ENCODE measurements at places on chromosomes 6 and 20.

- no peaks in the 10 kb centered on the region for H3K36me3 ChIP-seq
- no peak overlapping the region for H3K27ac ChIP-seq
- H3K27me3 ChIP-seq, result peaks cover 24% of the 10 kb centered on the region
Measured at GRCh38 chr20:911882-912600, 4.1 kb downstream of the ANGPT4 start.

GRCh38 chr6:131724114-131724513, 13.3 kb upstream of the CTAGE9 start:
- no peaks in the 10 kb centered on the region for H3K36me3 ChIP-seq
- no peaks in the 10 kb centered on the region for H3K4me1 ChIP-seq
- DNase-seq, result no peak
- no peak overlapping the region for H3K4me3 ChIP-seq
- H3K27ac ChIP-seq, result no peak overlapping the region

DNA sequence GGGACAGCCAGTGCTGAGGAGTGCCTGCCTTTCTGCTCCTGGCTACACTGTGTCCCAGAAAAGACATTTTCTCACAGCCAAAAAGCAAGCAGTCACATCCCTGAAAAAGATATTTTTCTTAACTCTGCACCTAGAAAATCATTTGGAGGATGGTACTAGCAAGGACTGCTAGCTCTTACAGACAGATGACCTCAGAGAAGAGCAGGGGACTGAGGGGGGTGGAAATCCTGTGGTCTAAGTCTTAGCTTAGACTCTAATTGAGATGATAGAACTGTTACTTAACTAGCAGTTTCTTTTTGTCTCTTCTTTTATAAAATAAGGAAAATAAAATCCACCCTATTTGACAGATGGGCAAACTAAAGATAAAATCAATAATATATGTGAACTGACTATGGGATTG, 152.8 kb downstream of the TMEM200A start:
- no peaks in the 10 kb centered on the region for H3K27me3 ChIP-seq
- H3K27ac ChIP-seq, result peak overlapping the region; percentile 47
- H3K4me1 ChIP-seq, result peaks cover 58% of the 10 kb centered on the region
- no peaks in the 10 kb centered on the region for H3K36me3 ChIP-seq

DNA sequence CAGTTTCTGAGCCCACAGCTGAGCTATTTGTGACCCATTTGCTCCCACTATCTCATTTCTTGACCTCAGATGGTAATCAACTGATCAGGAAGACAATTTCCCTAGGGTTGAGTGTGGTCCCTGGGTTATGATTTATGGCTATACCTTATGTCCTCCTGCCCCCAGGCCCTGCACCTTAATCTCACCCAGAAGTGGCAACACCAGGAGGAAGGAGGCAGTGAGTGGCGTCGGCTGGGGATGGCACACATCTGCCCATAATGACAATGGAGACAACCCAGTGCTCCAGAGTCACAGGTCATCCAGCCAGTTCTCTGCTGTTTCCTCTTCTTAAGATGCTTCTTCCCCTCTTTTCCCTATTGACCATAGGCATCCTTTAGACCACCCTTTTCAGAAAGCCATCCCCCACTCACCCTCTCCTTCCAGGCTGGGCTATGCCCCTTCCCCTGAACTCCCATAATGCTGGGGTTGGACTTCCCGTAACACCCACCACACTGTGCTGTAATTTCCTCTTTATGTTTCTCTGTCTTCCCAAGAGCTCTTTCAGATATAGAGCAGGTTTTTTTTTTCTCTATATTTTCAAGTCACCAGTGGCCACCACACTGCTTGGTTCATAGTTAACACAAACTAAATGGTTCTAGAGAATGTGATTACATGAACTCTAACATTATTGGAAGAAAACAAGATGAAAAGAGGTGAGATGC, 8.0 kb downstream of the TRIM10 start:
- peaks cover 30% of the 10 kb centered on the region for H3K27me3 ChIP-seq
- H3K4me3 ChIP-seq, result no peak overlapping the region
- no peaks in the 10 kb centered on the region for H3K4me1 ChIP-seq
- no peak for DNase-seq
- H3K27ac ChIP-seq, result no peak overlapping the region
- H3K36me3 ChIP-seq, result no peaks in the 10 kb centered on the region

DNA sequence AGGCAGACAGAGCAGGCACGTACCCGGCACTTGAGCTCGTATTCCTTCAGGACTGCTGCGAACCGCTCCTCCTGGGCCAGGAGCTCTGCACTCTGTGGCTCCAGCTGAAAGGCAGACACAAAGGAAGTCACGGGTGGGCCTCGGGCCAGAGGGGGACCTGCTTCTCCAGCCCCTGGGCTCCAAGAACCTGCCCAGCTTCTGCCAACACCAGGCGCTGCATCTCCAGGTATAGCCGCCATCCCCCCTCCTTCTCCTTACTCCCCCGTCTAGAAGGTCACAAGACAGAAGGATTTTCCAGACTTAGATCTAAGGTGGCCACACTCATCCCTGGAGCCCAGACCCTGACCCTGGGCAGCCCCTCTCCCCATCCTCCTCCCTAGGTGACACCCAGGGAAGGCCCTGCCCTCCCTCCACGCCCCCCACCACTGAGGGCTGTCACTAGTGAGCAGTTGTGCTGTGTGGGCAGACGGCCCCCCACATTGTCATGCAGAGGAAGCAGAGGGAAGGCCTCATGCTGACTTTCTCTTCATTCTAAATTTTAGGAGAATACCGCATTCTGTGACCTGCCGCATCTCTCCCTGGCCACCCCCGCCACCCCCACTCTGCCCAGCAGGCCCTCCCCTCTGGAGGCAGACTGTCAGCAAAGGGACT, 81.9 kb downstream of the GINS1 start:
- H3K27ac ChIP-seq, result peak overlapping the region; percentile 54
- DNase-seq, result no peak
- H3K4me1 ChIP-seq, result peaks cover 36% of the 10 kb centered on the region
- peaks cover 39% of the 10 kb centered on the region for H3K36me3 ChIP-seq
- no peaks in the 10 kb centered on the region for H3K27me3 ChIP-seq

- H3K27ac ChIP-seq, result no peak overlapping the region
- DNase-seq, result no peak
Measured at GRCh38 chr6:81985191-81985590, 232.7 kb upstream of the TENT5A start.

DNA sequence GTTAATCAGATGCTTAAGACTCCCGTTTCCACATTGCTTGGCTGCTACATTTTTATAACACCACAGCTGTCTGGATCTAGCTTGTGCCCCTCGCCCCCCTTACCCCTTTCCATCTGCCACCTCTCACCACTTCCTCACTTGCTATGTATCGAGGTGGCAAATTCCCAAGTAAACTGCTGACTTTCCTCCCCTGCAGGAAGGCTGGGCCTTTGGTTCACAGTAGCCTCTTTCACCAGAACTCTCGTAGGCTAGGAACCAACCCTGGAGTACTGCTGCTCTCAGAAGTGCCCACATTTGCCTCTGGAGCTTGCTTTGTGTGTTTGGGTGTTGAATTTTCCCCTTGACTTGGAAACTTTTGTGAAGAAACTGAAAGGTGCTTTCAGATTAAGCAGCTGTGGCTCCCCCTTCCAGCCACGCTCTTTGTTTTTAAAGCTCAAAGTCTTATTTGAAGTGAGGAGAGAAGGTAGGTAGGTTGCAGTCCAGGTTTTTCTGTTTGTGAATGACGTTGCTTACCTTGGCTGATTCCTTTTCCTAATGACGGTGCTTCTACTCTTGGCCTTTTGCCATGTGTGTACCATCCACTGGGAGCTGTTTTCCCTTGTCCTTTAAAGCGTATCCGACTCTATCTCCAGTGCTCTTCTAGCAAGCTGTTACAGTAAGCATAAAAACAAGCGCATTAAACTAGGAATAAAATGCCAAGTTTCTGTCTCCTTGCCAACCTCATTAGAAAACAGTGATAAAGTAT, 90.4 kb downstream of the CARMIL1 start:
- H3K4me3 ChIP-seq, result no peak overlapping the region
- H3K27me3 ChIP-seq, result no peaks in the 10 kb centered on the region
- H3K27ac ChIP-seq, result peak overlapping the region; percentile 37

DNA sequence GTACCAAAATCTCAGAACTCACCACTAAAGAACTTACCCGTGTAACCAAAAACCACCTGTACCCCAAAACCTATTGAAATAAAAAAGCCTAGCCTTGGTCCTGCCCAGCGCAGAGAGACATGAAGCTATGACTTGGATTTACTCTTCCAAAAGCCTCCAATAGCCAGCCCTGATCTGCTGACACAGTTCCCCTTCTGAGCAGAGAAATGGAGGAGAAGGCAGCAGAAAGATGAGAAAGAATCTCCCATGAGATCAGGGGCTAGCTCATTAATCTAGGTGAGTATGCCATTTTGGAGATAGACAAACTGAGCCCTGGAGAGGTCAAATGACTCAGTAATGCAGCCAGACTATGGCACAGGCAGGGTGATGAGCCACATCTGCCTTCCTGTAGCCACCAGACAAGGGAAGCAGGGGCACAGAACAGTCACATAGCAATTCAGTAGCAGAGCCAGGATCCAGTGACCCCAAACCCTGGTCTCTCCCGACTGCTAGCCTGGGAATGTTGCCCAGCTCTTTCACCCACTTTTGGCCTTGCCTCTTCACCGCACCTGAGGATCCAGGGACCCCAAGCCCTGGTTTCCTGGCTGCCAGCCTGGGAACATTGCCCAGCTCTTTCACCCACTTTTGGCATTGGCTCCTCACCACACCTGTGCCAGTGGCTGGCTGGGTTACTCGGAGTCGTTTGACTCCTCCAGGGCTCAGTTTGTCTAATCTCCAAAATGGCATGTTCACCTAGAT, 7.2 kb upstream of the SDCBP2 start:
- no peak overlapping the region for H3K4me3 ChIP-seq
- DNase-seq, result peak; percentile 4
- H3K27ac ChIP-seq, result no peak overlapping the region
- H3K27me3 ChIP-seq, result no peaks in the 10 kb centered on the region

DNA sequence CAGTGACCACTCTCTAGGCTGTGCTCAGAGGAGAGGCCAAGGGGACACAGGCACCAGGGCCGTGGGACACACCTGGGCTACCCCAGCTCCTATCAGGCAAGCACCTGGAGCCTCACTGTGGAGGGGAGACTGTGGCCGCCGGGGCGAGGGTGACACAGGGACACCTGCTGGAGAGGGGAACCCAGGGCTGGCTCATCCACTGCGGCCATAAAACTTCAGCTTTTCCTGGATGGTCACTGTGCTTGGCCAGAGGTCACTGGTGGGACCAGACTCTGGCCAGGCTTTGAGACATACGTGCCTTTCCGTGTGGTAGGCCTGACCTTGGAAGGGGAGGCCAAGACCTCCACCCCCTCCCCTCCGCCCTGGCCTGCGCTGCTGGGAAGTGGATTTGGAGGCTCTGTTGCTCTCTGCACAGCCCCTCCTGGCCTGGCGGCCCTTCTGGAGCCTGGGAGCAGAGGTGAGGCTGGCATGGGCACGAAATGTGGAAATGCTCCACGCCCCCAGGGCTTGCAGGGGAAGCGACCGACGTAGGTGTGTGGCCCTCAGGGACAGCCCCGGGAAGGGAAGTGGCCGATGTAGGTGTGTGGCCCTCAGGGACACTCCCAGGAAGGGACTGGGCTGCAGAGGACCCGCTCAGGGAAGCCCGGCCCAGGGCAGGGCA, 42.9 kb upstream of the BHLHE23 start:
- H3K27ac ChIP-seq, result no peak overlapping the region
- H3K27me3 ChIP-seq, result no peaks in the 10 kb centered on the region
- peaks cover 23% of the 10 kb centered on the region for H3K36me3 ChIP-seq
- no peak overlapping the region for H3K4me3 ChIP-seq
- DNase-seq, result no peak
- H3K4me1 ChIP-seq, result no peaks in the 10 kb centered on the region

DNA sequence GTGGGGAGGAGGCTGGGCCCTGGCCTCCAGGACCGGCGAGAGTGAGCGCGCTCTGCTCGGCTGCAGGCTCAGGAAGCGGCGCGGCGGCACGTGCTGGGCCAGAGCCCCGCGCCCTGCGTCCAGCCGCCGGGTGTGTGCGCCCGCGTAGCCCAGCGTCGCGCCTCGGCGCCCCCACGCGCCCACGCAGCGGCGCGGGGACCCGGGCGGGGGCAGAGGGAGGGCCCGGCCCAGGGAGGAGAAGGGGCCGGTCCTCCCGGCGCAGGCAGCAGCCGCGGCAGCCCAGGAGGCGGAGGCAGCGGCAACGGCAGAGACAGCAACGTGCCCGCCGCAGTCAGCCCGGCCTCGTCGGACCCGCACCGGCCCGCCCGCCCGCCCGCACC, at the start of gene EYA2:
Gene EYA2, plus strand, starts transcription at position 265 of the 380 bp plus-strand sequence. CDS start 95,168 bp downstream, outside the sequence.
- DNase-seq, result no peak
- H3K27ac ChIP-seq, result no peak within 1 kb of the TSS
- no peaks in the 10 kb centered on the region for H3K36me3 ChIP-seq
- H3K4me1 ChIP-seq, result no peaks in the 10 kb centered on the region
- H3K4me3 ChIP-seq, result no peak within 1 kb of the TSS
- peaks cover 17% of the 10 kb centered on the region for H3K27me3 ChIP-seq

DNA sequence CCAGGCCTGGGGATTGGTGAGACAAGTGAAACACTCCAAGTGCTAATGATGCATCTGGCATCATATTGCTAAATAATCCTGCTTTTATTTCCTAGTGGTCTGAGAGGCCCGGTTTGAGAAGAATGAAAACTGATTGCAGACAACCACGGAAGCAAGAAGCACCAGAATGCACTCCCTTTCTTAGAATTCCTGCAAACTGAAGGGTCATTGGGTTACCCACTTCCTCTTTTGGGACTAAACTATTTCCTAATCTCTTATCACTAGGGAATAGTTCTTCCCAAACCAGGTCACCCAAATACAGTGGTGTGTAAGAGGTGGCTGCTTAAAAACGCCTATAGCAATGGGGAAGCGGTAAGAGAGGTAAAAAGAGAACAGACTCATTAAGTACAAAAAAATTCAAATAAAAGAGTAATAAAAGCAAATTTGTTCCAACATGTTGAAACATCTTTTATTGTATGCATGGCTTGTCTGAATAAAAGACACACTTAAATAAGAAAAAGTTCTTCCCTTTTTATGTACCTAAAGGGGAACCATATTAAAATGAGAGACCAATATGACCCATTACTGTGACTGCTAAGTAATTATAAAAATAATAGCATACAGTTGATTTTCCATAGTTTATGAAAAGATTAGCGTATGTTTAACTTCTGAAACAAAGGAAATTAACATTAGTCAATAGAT, 125.8 kb downstream of the MYB start:
- peaks cover 35% of the 10 kb centered on the region for H3K4me1 ChIP-seq
- H3K27me3 ChIP-seq, result no peaks in the 10 kb centered on the region
- DNase-seq, result peak; percentile 24
- H3K4me3 ChIP-seq, result no peak overlapping the region

Measured in DND-41 (cell line).